ENCODE measurements at places on chromosomes 16 and 17.

- DNase-seq, result no peak
Observed at GRCh38 chr16:14464192-14464591, 165.9 kb downstream of the PARN start.

DNA sequence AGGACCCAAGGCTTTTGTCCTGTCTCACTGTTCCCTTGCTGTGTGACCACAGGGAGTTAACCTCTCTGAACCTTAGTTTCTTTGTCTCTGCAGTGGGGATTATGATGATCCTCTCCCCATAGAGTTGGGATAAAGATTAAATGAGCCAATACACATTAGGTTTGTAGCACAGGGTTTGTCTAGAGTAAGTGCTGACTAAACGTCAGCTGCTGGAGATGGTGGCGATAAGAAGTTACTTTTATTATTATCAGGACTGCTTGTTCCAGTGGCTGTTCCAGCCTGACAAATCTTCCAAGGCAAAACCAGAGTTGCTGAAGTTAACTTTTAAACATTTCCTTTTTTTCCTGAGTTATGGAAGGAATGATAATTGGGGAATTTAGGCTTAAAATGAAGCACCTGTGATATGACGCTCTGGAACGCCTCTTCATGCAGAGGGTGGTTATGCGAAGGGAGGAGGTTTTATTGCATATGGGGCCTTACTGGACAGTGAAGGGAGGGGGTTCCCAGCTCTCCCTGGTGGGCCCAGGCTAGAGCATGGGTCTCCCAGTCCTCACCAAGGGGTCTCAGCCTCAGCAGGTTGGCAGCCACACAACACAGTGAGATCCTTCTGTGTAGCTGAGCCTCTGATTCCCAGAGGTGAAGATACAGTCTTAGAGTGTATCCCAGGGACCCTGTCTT is 35.8 kb downstream of the PLCG2 start:
- no peak for DNase-seq

- DNase-seq, result peak; percentile 71
Observed at GRCh38 chr16:89315791-89316581, 98.5 kb downstream of the ZNF778 start.

- no peak for DNase-seq
Observed at GRCh38 chr17:38709104-38709820, 4.2 kb downstream of the MLLT6 start.

GRCh38 chr16:22092143-22092933 is at the start of gene VWA3A:
Gene VWA3A, plus strand, starts transcription at chr16:22092541. Its CDS starts 97 bp downstream, at chr16:22092638.
- no peak for DNase-seq

DNA sequence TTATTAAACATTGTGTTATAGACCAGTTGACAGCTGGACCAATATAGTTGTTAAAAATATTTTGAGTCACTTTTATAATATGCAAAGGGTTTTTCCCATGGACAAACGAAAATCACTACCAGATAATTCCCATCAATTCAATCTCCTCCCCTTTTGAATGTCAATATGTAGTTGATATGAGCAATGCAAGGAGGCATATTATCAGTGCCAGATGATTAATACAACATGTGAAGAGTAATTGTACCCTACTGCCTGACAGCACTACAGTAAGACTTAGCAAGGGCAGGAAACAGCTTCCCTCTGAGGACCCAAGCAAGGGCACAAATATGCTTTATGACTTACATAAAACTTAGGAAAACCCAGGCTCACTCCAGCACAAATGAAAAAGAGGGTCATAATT is 17.3 kb downstream of the KANSL1 start:
- DNase-seq, result no peak

- DNase-seq, result no peak
Observed at GRCh38 chr16:83992624-83993023, 24.6 kb downstream of the NECAB2 start.

DNA sequence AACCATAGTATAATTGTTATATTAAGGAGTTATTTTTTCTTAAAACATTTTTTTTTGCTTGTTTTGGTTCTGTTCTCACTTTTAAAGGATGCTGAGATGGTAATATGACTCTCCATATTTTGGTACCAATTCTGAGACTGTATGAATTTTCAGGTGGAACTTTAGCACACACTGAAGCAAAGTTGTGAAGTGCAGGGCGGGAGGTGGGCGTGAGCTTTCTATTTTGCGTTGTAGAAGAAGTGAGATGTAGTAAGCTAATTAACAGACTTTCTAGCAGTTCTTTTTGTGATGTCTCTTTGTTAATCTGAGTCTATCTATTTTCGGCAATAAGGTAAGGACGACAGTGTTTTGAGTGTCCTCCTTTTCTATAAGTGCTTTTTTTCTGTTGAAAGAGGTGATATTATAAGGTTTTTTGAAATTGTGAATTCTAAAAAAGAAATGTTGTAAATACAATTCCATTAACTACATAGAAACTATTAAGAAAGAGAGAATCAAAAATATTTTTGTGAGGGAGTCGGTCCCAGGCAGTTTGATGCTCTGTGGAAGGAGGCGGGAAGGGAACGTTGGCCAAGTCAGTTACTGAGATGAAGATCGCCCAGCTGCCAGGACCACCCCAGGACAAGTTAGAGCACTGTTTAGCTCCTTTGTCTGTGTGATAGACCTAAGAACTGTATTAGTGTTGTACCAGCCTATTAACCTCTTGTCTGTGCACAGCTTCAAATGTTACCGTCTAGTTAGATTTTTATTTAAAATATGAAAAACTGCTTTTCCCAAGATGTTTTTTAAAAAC is 65.0 kb downstream of the CCDC182 start:
- DNase-seq, result no peak

GRCh38 chr17:78790552-78790951 is 8.5 kb upstream of the CYTH1 start:
- DNase-seq, result no peak
